Neural crest cell (in vitro differentiated cells): ENCODE measurements at places on chromosomes 5 and 9. TPM values are rescaled to one million over a fixed set of nuclear protein-coding genes. Genes with fewer than 3 reads are reported as not detected.

- peak; percentile 41 for DNase-seq
Measured at GRCh38 chr5:7391814-7392692, 3.9 kb upstream of the ADCY2 start.

GRCh38 chr5:113099822-113100221 is 123.2 kb downstream of the DCP2 start:
- no peak for DNase-seq

- no peak for DNase-seq
Measured at GRCh38 chr5:68565427-68565826, 349.9 kb downstream of the PIK3R1 start.

- DNase-seq, result no peak
Measured at GRCh38 chr5:31811210-31811609, 172.3 kb downstream of the PDZD2 start.

GRCh38 chr9:104896131-104896530 is 31.8 kb downstream of the ABCA1 start:
- no peak for DNase-seq

DNA sequence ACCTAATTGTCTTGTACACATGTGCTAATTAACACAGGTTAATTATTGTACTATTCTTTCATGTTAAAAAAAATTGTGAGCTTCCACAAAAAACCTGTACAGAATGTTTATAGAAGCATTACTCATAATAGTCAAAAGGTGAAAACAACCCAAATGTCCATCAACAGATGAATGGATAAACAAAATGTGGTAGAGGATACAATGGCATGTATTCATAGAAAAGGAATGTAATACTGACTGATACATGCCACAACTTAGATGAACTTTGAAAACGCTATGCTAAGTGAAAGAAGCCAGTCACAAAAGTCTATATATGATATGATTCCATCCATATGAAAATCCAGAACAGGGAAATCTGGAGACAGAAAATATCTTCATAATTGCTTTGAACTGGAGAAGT is 25.6 kb downstream of the RRAGA start:
- DNase-seq, result no peak

- no peak for DNase-seq
Measured at GRCh38 chr5:153489611-153490010, 859 bp upstream of the GRIA1 start.

GRCh38 chr5:172901012-172901780 is 58.0 kb upstream of the RPL26L1 start:
- no peak for DNase-seq

Gene FBXO10
- 24.8 and 25.6 TPM in 2 replicates for total RNA-seq
